CD4-positive, alpha-beta T cell (primary cell): ENCODE measurements at places on chromosomes 3 and 15.

DNA sequence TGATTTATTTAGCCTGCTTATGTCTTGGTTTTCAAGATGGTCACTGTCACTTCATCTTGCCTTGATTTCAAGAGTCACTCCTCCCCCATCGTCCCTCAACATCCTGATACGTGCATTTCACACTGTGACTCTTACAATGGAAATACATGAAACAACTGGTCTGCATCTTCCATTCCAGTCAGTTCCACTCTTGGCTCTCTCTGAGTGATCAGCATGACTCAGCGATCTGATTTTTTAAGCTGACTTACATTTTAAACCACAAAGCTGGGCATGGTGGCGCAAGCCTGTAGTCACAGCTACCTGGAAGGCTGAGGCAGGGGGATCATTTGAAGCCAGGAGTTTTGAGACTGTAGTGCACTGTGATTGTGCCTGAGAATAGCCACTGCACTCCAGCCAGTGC is 271.2 kb upstream of the ROPN1 start:
- DNase-seq: no peak

GRCh38 chr3:82558081-82558480 is 796.6 kb upstream of the GBE1 start:
- no peak for DNase-seq

DNA sequence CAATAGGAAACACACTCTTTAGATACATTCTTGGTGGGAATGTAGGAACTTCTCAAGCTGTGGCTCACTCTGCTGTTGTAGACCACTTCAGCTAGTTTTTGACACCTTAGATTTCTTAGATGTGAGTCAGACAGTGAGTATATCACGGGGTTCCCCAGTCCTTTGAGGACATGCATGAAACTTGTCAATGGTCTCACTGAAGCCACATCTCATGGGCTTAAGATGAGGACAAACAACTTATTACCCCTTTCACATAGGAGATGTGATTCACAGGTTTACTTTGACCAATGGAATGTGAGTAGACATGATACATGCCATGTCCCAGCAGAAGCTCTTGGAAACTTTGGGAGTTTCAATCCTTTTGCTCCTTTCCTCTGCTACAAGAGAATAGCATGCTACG is 325.5 kb downstream of the CHST2 start:
- peak; percentile 60 for DNase-seq

DNA sequence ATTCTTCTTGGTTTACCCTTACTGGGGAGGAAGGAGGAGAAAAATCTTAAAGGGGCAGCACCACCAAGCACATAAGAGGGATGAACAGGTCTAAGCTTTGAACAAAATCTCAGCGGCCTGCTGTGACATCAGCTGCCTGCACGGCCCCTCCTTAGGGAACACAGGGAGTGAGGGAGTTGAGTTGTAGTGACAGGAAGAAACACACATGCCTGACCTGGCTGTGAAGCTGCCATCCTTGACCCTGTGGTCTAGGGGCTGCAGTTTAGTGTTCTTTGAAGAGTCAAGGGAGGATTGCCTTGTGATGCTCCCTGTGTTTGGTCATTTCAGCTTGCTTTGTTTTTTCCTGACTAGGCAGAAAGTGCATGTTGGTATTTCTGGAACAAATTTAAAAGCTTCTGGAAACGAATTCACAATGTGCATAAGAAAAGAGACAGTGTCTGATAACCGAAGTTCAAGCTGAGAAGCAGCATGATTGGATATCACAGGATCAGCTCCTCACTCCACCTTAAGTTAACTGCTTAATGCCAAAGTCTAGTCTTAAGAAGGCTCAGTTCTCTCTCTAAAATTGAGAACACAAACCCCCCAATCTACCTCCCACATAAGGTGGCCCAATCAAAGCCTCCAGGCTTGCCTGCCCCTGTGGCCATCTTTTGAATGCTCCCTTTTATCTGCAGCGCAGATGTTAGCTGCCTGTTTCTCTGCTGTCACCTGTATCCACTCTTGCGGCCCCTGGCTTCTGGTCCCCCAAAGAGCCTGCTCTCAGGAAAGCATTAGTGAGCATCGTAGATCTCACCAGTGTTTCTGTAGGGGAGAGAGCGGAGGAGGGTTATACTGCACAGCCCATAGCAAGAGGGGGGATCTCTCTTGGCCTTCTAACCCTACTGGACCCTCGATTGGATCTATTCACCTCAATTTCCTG is 82.2 kb downstream of the SCN11A start:
- DNase-seq: no peak

DNA sequence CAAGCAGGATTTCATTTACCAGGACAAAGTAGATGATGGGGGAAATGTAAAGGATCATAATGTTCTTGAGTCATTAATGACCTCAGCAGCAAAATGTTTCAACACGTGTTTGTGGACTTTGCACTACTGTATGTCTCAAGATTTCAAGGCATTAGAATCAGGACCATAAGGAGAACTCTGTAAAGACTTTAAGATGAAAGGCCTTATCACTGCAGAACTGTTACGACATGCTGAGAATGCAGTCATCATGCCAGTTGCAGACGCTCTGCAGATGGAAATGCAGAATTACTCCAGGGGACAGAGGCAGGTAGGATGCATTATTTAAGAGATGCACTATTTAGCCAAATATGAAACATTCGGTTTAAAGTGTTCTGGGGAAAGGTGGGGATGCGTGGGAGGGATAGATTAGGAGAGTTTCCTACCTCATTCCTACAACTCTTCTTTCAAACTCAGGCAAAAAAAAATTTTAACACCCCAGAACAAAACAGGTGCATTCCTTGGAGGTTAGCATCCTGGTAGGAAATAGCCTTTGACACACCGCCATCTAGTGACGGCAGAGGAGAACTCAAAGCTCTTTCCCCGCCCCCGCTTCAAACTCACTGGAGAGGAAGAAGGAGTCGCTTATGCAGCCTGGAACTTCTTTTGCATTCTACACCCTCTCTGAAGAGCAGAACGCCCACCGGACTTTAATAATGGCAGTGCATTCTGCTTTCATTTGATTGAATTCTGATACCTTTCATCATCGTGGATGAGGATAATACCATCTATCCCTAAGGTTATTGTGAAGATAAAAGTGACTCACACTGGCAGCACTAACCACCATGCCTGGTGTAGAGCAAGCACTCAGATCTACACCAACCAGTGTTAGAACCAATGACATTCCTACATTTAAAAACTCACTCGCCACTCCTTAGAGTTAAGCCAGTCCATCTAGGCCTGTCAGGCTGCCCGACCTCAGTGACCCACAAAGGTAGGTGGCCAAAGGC is 43.1 kb upstream of the TOPAZ1 start:
- peak; percentile 54 for DNase-seq

DNA sequence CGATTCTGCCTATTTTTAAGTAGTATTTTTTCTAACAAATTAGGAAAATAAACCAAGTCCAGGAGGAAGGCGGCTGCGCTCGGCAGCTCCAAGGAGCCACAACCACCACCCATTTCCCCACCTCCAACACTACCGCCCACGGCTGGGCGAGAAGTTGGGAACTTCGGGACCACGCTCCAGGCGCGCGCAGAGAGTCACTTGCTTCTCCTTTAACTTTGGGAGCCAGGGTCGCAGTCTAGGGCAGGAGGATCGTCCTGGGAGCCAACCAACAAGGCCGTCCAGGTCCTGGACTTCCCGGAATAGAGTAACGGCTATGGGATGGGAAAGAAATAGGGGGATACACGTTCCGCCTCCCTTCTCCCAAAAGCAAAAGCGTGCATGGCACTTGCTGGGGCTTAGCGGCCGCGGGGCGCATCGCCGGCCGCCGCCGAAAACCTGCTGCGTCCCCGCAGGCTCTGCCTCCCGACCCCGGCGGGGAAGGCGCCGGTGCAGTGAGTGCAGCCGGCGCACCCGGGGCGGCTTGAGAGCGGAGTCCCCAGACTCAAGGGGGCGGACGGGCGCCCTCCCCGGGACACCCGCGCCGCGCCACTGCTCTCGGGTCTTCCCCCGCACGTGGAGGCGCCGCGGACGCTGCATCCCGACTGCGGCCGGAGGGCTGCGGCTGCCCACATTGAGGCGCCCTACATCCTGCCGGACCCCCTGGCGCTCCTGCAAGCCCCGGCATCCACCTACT is 699 bp downstream of the MEGF11 start:
- DNase-seq: no peak

DNA sequence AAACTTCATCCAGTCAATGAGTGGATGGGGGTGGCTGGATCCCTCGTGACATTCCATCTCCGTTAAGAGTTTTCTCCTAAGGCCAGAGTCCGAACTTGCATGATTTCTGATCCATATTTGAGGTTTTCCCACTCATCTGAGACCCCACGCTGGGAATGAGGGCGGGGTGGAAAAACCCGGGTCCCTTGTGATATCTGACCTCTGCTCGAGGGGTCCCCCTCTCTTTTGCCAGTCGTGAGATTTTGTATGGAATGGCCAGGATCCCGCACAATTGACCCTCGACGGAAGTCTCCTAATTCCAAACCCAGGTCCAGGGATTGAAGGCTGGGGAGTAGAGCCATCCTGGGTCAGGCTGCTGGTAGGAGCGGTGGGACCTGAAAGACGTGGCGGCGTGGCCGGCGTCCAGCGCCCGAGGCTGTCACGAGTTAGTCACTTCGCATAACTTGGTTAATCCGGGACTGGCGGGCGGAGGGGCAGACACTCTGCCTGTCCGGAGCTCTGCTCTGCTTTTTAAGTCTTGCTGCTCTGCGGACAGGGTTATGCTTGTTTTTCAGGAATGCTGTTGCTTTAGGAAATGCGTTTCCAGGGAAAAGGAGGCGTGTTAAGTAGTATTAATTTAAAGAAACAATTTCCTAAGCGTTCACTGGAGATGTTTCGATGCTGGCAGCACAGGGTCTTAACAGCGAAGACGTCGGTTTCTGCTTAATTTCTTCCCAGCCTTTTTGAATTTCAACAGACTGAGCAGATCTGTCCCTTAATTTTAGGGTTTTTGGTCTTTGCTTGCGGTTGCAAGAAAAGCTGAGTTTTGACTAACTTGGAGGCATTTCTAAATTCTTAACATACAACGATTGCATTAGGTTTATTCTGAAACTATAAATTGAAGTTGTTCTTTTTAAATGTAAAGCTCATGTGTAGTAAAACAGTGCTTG is 69.7 kb upstream of the LRRFIP2 start:
- no peak for DNase-seq

DNA sequence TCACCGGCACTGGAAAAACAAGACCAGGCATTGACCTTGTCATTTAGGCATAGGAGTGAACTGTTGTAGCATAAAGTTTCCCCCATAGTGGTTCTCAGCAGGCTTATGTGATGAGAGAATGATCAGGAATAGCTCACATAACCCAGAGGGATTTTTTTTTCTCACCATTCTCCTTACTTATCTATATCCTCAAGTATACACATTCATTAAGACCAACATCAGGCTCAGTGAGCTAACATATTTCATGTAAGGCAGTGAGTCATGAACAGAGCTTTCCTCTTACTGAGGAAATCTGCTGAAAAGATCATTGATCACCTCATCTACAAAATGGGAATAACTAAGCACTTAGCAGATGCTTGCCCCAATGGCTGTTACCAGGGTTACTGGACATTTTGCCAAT is 396.6 kb upstream of the TMCO5A start:
- no peak for DNase-seq

GRCh38 chr3:195094191-195094921 is 176.6 kb downstream of the XXYLT1 start:
- DNase-seq: no peak

DNA sequence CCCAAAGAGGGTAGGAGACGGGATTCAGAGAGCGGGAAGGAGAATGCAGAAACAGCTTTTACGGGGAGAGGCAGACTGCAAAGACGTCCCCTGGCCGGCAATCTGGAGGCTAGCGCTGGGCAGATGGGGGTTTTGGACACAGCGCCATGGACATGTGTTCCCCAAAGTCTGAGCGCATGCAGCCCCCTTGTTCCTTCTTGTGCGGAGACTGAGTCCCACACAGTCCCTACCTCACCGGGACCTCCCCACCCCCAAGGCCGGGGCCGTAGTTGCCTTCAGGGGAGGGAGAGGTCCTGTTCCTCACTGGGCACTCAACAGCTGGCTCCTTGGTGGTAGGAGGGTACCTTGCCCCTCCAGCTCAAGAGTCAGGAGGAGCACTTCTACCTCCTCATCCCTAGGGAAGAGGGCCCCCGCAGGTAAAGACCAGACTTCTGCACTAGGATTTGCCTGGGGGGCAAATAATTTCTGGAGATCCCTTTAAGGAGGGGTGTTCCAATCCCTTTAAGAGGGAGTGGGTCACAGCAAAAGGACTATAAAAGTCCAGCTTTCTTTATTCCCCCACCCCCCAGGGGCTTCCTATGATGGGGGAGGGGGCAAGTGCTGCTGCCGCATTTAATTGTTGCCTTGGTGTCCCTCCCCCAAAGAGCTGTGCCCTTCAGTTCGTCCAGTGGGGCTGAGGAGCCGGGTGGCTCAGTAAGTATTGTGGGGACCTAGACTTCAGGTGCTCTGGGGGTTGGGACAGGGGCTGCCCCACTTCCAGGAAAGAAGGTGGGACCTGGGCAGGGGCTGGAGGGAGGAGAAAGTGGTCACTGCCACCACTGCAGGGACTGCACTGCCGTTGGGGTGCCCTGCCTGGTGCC is 3.6 kb upstream of the BAHD1 start:
- DNase-seq: no peak

DNA sequence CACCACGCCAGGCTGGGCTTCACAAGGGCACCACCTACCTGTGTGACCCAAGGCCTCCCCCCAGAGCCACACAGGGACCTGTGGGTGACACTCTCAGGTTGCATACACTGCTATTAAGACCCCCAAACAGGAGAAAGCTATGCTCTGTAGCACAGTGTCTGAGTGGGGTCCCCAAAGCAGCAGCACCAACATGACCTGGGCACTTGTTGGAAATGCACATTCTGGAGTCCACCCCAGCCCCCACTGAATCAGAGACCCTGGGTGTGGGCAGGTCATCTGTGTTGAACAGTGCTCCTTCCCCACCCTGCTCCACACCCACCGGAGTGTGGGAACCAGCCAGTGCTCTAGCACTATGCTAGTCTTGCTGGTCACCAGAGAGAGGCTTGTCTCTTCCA is 76.1 kb downstream of the ADAMTS17 start:
- DNase-seq: no peak

- no peak for DNase-seq
These were observed 51.3 kb upstream of the KPNA4 start for GRCh38 chr3:160616716-160617115.

DNA sequence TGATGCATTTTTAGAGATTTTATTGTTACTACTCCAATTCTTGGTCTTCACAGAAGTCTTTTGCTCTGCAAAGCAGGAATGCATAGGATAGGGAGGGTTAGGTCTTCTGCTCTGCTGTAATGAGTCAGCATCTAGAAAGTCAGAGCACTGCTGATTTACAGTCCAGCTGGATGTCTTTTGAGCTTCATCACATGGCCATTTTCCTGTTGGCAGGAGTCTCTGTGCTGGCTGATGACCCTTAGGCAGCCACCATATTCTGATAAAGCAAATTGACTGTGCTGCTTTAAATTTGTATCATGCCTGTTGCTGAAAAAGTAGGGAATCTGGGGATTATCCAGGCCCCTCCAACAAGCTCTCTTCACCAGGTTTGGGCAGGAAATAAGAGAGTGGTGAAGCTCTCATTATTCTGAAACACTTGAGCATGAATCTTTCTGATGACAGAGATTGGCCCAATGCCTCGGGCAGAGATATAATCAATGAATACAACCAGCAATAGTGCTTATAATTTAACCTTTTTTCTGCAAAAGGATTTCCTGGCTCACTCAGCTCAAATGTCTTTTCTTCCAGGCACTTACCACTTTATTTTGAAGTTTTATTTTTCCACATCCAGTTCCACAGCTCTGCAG is 9.7 kb upstream of the CRBN start:
- DNase-seq: no peak

- no peak for DNase-seq
These were observed 9.0 kb upstream of the UACA start for GRCh38 chr15:70772402-70772801.
